ENCODE measurements at places on chromosomes 3 and 15.
A peak's percentile ranks its signal among the peaks of the same experiment; 100 is the strongest.

- no peak for DNase-seq
Observed at GRCh38 chr3:160968761-160969160, 136.4 kb downstream of the B3GALNT1 start.

DNA sequence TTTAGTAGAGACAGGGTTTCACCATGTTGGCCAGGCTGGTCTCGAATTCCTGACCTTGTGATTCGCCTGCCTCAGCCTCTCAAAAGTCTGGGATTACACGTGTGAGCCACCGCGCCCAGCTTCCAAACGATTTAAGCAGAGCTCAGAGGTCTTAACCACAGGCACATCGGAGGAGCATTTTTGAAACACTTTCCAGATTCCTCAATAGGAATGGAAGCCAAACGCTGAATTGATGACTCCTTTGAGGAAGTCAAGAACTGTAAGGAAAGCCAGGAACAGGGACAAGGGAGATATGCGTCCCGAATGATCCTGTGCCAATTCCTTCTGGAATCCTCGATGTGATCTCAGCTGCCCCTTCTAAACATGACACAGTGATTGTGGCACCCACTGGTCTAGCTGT lies 40.0 kb downstream of the TRH start:
- no peak for DNase-seq

DNA sequence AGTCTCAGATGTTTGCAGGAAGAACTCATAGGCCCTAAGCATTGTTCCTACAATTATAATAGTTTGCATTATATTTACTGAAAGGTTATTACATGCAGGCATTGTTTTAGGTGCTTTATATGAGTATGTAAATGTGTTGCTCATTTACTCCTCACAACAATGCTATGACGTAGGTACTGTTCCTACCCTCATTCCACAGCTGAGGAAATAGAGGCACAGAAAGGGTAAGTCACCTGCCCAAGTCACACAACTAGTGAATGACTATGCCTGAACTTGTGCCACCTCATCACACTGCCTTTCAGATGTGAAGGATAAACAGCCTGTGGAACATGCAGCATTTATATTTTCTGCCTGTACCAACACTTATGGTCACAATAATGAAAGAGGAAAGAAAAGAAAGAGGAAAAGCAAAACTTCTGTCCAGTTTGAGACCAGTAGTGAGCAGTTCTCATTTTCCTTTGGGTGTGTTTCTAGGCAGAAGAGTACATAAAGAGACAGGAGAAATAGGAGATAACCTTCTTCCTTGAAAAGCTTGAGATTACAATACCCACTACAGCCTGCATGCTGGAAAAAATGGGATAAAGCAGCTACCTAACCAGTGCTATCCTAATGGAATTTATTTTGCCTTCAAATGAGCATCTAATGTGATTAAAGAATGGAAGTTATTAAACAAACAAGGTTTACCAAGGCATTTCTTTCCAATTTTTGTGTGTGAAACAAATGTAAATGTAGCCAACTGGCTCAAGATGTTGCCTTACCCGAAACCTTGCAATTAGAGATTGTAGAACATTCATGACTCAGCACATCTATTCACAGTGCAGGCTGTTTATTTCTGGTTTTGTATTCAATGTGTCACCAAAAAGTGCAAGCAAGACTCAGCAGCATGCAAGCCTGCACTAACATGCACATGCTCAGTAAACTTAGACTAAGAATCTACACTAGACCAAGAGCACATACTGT lies 20.5 kb upstream of the ENTPD3 start:
- peak; percentile 63 for DNase-seq

DNA sequence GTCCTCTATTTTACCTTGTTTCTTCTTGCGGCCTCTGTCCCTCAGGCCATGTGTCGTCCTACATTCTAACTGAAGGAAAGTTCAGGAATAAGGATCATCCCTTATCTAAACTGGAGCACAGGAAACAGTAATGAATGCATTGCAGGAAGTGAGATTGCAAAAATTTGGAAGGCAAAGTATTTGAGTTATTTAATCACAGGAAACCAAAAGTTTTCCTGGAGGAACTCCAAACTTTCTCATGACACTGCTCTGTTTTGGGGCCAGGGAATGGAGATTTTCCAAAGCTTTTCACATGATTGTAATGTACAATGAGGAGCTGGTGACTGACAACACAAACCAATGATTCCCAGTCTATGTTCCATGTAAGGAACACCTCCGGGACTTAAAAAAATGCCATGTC lies 57.8 kb upstream of the PLSCR4 start:
- DNase-seq, result no peak

GRCh38 chr3:128878556-128879124 lies 780 bp upstream of the ACAD9 start:
- peak; percentile 61 for DNase-seq

GRCh38 chr15:68410466-68411342 lies 21.3 kb downstream of the ITGA11 start:
- no peak for DNase-seq

- peak; percentile 26 for DNase-seq
Observed at GRCh38 chr3:69411346-69411745, 25.5 kb upstream of the FRMD4B start.

DNA sequence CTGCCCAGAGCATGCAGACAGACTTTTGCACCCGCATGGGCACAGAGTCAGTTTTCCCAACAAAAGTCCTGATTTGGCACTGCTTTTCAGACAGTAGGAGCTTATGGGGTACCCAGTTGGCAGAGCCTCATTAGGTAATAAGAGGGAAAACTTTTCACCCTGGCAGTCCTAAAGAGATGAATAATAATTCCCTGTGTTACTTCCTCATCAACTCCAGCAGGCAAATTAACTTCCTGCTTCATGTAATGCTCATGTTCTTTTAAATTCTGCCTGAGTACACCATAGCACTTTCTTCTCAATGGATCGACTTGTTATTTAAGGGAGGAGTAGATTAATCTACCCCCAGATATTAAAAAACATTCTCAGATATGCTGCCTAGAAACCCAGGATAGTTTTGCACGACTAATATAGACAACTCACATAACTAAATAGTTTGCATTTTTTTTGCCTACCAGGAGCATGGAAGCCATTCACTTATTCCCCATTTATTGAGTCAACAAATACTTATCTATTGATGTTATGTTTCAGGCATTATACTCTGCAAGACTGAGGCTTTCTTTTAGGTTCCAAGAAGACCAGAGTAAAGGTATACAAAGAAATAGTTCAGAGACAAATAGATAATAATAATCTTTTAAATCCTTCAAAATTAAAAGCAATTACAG lies 214.5 kb downstream of the KCNMB2 start:
- no peak for DNase-seq

GRCh38 chr3:174945951-174946350 lies 86.8 kb downstream of the NAALADL2 start:
- DNase-seq, result no peak

- no peak for DNase-seq
Observed at GRCh38 chr3:32992310-32992686, 40.9 kb downstream of the CCR4 start.

GRCh38 chr3:355622-356021 lies 159.1 kb downstream of the CHL1 start:
- peak; percentile 90 for DNase-seq

GRCh38 chr15:26773917-26774316 lies 1.1 kb upstream of the GABRB3 start:
- DNase-seq, result no peak

DNA sequence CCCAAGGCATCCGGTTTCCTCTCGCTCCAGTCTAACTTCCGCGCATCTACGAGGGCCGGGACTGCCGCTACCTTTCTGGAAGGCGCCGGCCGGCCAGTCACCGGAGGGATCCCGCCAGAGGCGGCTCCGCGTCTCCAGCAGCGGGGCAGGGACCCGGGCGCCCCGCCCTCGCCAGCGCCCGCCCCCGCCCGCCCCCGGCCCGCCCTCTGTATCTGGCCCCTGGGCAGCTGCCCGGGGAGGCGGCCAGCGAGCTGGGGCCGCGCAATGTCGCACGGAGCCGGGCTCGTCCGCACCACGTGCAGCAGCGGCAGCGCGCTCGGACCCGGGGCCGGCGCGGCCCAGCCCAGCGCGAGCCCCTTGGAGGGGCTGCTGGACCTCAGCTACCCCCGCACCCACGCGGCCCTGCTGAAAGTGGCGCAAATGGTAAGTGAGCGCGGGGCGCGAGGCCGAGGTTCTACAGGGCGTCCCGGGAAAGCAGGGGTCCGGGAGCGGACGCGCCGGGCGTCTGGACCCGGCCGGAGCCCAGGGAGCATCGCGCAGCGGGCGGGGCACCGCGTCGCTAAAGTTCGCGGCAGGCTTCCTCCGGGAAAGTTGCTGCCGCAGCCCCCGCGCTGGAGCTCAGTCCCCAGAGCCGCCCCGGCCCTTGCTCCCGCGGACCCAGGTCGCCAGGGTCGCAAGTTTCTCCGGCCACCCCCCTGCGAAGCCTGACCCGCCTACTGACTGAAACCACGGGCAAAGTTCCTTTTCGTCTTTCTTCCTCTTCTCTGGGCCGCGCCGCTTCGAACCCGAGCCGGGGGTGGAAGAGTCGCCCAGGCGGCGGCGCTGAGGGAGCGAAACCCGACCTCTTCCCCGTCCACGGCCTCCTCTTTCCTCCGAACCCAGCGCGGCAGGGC lies at the start of gene CMTM7:
CMTM7 (plus strand) TSS at position 211 of the 893 bp plus-strand sequence; CDS start at position 265, 54 bp downstream.
- DNase-seq, result peak; percentile 57

DNA sequence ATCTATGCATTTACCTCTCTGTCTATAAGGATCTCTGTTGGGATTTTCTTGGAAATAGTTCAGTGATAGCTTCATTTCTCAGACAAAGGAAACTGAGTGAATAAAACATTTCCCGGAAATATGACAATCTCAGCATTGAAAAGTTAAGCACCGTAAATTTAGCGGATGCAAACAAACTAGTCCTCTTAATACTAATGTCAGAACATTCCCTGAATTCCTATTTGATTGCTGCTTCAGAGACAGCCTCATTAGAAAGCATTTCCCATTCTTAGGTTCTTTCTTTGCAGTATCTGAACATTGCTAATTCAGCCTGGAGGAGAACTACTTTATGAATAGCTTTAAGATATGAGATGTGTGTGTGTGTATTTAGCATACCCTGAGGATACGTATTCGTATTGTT lies 101.3 kb downstream of the NR2F2 start:
- DNase-seq, result peak; percentile 59

DNA sequence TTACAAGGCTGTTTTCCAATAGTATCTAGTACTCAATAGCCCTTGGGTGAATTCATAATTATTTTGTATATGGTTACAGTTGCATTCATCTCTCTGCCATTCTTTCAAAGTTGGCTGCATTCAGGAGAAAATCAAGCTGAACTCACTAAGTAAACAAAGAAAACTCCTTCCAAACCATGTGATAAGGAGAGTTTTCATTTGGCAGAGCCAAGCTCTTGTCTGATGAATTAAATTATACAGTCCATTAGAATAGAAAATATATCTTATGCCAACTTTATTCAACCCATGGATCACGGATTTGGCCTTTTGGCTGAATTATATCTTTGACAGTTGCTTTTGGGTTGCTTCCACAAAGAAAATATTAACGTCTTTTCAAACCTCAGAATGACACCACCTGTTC lies 272.3 kb upstream of the ROBO1 start:
- DNase-seq, result no peak

DNA sequence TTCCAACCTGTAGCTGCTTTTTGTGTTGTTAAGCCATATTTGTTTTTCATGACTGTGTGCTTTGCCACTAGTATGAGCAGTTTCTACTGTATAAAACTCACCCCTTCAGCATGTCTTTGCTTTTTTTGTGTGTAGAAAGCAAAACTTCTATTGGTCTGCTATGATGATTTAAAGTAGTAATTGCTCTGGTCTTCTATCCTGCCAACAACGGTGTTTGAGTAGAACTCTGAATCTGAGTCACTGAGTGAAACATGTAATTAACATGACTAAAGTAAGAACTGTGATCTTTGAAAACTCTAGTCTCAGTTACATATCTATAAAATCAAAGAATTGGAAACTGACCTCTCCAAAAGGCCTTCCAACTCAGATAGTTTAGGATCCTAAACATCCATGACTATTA lies 133.6 kb downstream of the TPRG1 start:
- DNase-seq, result peak; percentile 25

DNA sequence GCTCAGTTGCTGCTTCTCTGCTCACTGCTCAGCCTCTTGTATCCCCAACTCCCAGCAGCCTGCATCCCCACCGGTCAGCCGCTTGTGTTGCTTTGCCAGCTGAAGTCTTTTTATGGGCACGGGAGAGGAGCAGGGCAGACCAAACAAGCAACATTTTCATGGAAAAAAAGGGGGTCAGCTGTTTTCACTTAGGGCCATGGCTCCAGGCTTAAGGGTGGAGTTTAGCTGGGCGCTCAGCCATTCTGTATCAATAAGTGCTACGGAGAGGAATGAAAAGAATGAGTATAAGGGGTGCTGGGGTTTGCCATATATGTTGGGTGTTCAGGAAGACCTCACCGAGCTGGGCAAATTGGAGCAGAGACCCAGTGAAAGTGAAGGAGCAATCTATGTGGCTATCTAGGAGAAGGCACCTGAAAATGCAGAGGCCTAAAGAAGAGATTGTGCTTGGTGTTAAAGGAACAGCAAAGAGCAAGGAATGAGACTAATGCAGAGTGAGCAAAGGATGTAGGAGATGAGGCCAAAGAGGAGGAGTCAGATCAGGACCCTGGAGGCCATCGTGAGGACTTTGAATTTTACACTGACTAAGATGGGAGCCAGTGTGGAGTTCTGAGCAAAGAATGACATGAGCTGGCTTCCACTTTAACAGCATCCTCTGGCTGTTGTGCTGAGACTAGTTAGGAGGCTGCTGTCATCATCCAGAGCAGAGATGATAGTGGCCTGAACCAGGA lies 16.6 kb upstream of the IREB2 start:
- DNase-seq, result no peak

DNA sequence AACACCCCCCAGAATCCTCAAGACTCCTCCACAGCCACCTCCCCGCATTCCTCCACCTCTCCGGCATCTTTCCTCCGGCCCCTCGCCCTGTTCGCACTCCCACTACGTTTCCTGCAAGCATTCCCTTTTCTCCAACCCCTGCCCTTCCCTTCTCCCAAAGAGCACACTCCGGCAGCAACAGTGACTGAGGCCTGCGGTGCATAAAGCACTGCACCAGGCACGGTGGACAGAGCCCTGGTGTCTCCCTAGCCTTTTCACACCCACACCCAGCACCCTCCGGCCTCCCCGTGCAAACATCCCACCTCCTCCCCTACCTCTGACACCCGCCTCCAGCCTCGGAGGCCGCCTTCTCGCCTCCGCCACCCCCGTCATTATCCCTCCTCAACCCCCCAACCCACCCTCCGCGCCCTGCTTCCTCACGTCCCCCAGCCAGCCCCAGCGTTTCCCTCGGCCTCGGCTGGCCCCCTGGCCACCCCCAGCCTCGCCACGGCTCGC lies 577 bp downstream of the ZNF148 start:
- DNase-seq, result peak; percentile 28

All from renal cortical epithelial cell (primary cell).